ENCODE measurements at places on chromosomes 1 and 21. TPM values are rescaled to one million over a fixed set of nuclear protein-coding genes. Genes with fewer than 3 reads are reported as not detected.

Gene RUNX3
- total RNA-seq = 1.8 TPM

Gene MCM3AP
- 86.4 TPM for total RNA-seq

Gene SPRR2F
- not detected for total RNA-seq

Gene SLC25A34
- 0.90 TPM for total RNA-seq

Gene QSOX1
- 152 TPM for total RNA-seq

Gene PROK1
- total RNA-seq = not detected

Gene NADK
- 75.8 TPM for total RNA-seq

Gene C8B
- total RNA-seq = not detected

Gene PLPPR5
- total RNA-seq = not detected

Gene KRTAP19-1
- total RNA-seq = not detected

Gene CAMSAP2
- 51.7 TPM for total RNA-seq

Gene GPR161
- total RNA-seq = 30.8 TPM

Gene PEAR1
- total RNA-seq = 13.7 TPM

Gene TAL1
- not detected for total RNA-seq

Gene WDR64
- not detected for total RNA-seq

Gene HJV
- not detected for total RNA-seq

Gene TRIM62
- 17.3 TPM for total RNA-seq

Gene ANKRD65
- total RNA-seq = not detected

Gene MTARC2
- total RNA-seq = 21.3 TPM

Gene PLK3
- total RNA-seq = 30.0 TPM

Gene OR2L3
- not detected for total RNA-seq

Gene ATP6V1G3
- total RNA-seq = not detected

Gene ADORA3
- not detected for total RNA-seq

Gene LEFTY1
- 0.56 TPM for total RNA-seq

Gene TDRD5
- not detected for total RNA-seq

Gene CADM3
- total RNA-seq = 0.22 TPM

Gene BOLA1
- total RNA-seq = 11.5 TPM

Gene KDM5B
- 123 TPM for total RNA-seq

Gene SHISAL2A
- total RNA-seq = not detected

Measured in chondrocyte (in vitro differentiated cells).